Activated CD4-positive, alpha-beta T cell treated with anti-CD3 and anti-CD28 coated beads for 48 hours (primary cell): ENCODE measurements at places on chromosomes 6 and 20.

DNA sequence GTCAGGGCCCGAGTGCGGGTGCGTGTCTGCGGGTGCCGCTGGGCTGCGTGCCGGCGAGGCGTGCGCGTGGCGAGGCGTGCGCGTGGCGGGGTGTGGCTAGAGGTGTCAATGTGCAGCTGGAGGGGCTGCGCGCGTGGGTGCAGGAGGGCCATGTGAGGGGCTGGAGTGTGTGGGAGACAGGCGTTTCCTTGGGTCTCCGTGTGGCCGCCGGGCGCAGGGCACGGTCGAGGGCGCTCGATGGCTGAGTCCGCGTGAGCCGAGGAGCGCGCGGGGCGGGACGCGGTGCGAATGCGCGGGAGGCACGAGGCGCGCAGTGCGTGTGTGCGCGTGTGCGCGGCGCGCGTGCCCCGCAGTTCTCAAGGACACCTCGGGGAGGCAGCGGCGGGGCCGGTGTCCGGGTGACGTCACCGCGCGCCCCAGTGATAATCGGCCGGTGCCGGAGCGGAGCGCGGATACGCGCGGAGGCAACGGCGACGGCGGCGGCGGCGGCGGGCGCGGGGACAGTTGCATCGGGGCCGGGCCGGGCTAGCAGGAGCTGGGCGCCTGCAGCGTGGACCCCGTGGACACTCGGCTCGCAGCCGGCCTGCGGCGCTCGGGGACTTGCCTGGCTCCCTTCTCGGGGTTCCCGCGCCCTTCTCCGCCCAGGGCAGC lies 38.7 kb downstream of the YTHDF1 start:
- DNase-seq: peak; percentile 56

- no peak for DNase-seq
Measured at GRCh38 chr6:41625442-41625841, 12.8 kb upstream of the MDFI start.

DNA sequence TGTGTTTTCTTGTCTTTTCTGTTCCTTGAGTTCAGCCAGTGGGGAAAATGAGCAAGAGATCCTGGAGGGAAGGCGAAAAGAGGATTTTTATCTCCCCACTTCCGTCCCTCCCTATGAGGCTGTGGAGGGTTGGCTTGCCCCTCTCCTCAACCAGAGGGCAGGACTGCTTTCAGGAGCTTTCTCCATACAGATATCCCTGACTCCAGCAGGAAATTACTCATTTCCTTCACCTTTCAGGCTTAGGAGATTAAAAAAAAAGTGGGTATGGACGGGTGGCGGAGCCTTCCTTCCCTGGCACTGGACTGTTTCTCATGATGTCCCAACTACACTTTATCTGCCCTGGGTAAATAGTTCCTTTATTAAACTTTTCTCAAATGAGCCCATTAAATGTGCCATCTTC lies 241.2 kb downstream of the FRK start:
- no peak for DNase-seq

GRCh38 chr20:1173698-1174097 lies 11.1 kb downstream of the TMEM74B start:
- no peak for DNase-seq

GRCh38 chr6:11346516-11346915 lies 114.0 kb upstream of the NEDD9 start:
- no peak for DNase-seq

DNA sequence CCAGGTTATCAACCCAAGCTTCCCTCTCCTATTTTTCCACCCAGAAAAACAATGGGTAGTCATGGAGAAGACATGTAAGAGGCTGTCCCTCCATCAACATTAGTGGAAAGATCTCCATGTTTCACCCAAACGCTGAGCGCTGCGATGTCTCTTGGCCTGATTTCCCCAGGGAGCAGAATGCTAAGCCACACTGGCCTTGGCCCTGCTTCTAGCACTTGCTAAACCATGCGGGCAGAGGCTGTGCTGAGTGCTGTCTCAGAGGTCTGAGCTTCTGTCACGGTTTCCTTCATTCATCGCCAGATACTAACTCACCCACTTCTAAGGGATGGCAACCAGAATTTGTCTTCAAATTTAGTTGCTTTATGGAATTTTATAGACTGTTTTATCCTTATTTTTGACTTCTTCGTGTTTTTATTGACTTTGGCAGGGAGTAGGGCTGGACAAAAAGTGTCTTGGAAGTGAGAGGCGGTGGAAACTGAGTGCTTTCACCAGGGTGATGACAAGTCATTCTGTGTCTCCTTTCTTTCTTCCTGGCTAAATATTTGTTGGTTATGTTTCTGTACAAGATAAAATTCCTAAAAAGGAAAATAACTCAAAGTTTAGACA lies 181.4 kb upstream of the UST start:
- no peak for DNase-seq

GRCh38 chr6:116763906-116764628 lies 1.5 kb downstream of the FAM162B start:
- DNase-seq: no peak

- no peak for DNase-seq
Measured at GRCh38 chr20:49338061-49338460, 60.2 kb upstream of the ZNFX1 start.

DNA sequence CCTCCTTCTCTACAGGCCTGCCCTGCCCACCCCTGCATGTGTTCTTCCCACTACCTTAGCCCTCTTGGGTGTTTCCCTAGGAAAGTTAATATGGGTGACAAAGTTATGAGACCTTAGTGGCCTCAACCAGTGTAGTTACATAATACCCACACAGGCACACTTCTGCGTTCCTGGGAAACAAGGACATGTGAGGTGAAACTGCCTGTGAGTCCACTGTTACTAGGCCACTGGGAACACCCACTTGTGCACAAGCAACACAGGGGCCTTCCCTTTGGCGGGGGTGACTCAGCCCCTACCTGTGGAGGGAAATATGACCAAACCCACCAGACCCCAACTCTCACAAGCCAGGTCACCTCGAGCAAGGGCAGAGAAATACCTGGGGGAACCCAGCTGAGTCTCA lies 12.8 kb downstream of the PI16 start:
- no peak for DNase-seq

DNA sequence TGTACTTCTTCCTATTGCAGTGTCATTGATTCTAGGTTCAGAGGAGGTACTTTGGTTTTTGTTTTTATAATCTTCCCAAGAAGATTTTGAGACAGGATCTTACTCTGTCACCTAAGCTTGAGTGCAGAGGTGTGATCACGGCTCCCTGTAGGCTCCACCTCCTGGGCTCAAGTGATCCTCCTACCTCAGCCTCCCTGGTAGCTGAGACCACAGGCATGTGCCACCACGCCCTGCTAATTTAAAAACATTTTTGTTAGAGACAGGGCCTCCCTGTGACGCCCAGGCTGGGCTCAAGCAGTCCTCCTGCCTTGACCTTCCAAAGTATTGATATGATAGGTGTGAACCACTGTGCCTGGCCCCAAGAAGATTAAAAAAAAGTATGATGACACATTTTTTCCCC lies 3.4 kb upstream of the SLC17A5 start:
- DNase-seq: peak; percentile 29

DNA sequence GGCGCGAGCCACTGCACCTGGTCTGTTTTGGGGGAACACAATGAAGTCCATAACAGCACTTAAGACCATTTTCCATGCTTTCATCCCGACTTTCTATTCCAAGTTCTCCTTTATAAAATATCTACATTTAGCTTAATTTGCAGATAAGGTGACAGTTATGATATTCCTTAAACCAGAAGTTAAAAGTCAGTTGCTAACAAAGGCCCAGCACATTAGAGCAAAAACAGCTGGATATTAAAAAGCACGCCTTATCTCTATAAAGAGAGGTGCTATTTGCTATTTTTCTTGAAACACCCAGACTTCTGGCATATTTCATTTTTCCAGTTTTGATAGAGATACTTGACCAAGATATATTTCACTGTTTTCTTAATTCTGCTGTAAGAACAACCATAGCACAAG lies 15.8 kb downstream of the OR2B2 start:
- no peak for DNase-seq

DNA sequence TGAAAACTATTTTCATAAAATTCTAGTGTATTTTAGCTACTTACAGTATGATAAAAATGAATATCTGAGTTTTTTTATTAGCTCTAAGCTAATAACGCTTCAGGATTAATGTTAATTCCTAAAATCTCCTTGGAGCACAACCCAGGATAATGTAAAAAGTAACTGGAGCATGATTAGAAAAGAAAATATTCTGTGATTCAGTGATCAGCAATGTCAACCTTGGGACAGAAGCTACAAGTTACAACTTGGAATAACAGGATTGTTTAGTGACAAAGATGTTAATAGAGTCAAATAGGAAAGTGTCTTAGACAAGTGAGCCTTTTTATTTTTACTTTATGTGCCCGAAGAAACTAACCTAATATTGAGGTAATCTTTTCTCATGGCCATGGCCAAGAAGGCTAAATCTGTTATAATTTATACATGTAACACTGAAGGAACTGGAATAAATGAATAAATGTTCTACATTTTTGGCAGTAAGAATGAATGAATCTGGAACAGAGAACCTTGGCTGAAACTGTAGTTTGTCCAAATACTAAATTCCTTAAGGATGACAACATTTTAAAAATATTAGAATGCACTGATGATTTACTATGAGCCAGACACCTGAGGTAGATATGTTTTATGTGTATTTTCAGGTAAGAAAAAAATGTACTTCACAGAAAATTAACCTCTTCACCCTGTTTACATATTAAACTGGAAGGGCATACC lies 994.0 kb downstream of the GRIK2 start:
- no peak for DNase-seq

DNA sequence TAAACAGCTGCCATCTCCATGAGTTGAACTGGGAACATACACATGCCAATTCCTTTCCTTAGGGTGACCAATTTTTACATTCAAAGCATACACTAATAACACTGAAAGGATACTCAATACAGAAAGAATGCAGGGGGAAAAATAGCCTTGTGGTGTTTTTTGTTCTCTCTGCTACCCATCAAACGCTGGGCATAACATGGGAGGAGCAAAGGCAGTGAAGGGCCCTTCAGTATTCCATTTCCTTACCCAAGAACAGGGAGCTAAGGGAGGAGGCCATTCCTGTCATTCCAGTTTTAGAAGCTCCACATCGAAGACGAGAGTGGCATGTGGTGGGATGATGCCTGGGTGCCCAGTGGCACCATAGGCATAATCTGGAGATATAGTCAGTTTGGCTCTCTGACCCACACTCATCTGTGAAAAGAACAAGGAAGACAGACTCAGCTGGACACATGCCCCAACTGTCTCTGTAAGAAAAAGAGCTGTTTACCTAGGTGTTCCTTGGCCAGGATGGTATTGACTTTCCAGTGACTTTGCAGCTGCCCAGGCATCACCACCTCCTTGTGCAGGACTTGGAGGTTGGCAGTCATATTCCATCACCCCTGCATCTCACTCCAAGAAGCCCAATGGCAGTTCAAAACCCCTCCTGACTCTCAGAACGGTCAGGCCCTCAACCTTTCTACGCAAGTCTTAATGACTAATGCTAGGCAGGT lies 20.9 kb downstream of the FKBP1A start:
- no peak for DNase-seq

DNA sequence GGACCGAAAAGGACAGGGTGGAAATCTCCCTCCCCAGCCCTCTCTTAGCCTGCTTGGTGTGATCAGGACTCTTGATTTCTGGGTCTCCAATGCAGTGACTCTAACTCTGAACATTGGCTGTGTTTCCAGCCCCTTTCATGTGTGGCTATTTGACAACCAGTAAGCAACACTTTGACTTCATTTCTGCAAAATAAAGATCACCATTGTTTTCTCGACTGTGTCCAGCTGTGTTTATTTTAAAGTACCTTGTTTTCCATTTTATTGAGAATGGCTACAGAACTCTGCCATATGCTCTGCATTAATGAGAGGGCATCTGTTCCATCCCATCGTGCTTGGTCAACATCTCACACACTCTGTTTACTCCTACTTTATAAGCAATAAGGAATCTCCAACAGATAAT lies 60.9 kb upstream of the TAGAP start:
- no peak for DNase-seq

- no peak for DNase-seq
Measured at GRCh38 chr6:133818320-133818719, 70.6 kb upstream of the TCF21 start.

GRCh38 chr6:42410861-42411260 lies 40.9 kb downstream of the TRERF1 start:
- DNase-seq: no peak

DNA sequence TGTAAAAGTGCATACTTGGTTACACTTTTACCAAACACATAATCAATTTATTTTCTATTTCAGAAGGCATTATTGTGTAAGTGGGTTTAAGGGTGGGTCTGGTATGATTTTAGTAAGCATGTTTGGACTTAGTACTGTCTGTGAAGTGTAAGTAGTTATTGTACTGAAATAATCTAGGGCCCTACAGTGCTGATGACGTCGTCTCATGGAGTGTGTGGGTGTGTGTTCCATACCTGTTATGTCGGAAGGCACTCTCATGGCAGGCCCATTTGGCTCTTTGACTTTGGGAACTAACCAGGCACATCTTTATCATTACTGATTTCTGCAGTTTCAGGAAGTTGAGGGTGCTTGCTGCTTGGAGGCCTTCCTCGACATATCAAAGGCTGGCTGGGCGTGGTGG lies 155.1 kb downstream of the SASH1 start:
- no peak for DNase-seq

- no peak for DNase-seq
Measured at GRCh38 chr6:137283940-137284810, 65.0 kb upstream of the IFNGR1 start.

DNA sequence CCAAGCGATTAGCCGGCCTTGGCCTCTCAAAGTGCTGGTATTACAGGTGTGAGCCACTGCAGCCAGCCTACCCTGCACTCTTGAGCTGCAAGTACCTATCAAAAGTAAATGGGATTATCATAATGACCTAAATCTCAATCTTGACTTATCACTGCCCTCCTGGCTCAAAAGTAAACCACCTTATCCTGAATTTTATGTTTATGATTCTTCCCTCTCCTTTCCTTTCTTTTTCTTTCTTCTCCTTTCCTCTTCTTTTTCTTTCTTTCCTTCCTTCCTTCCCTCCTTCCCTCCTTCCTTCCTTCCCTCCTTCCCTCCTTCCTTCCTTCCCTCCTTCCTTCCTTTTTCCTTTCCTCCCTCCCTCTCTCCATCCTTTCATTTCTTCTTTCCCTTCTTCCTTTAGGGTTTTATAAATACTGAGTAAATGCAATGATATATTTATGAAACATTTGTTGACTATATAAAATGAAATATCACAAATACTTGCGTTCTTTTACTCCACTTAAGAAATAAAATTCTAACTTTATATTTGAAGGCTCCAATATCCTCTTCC lies 21.0 kb downstream of the SPATS1 start:
- DNase-seq: no peak

DNA sequence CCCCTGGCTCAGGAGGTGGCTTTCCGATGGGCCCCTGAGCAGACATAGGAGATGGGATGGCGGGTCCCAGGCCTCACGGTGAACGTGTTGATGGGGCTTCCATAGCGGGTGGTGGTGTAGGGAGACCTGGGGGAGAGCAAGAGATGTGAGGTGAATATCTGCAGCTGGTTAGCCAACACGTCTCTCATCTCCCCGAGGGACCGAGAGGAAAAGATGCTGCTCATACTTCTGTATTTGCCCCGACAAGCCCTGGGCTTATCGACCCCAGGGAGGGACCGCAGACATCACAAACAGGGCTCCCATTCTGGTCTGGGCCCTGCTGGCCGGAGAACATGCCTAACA lies 38.7 kb downstream of the C6orf132 start:
- no peak for DNase-seq
